Skeletal muscle tissue (tissue), 5 donors: ENCODE measurements at places on chromosomes 7 and 10. TPM values are rescaled to one million over a fixed set of nuclear protein-coding genes. Genes with fewer than 3 reads are reported as not detected.

Gene RRP12
- 15.1 TPM for total RNA-seq

Gene TMEM236
- under 0.01 TPM for total RNA-seq

Gene HMX2
- not detected for total RNA-seq

Gene SCIN
- 1.0 TPM for total RNA-seq

Gene PNLIPRP2
- total RNA-seq: not detected

Gene MPP7
- total RNA-seq: 5.7 TPM

Gene CFAP43
- 2.1 TPM for total RNA-seq

Gene OIT3
- 10.4 TPM for total RNA-seq

Gene CCDC126
- 21.4 TPM for total RNA-seq

Gene ATAD1
- 20.4 TPM for total RNA-seq

Gene HKDC1
- not detected for total RNA-seq

Gene BICC1
- 25.6 TPM for total RNA-seq

Gene ALOX5
- 3.1 TPM for total RNA-seq

Gene C1GALT1
- 8.4 TPM for total RNA-seq

Gene MRC1
- 27.1 TPM for total RNA-seq

Gene RNF32
- 0.52 TPM for total RNA-seq

Gene KIAA1217
- 16.2 TPM for total RNA-seq

Gene AOC1
- total RNA-seq: under 0.01 TPM

Gene SYT15B
- total RNA-seq: not detected

Gene PDE6C
- total RNA-seq: not detected

Gene SEMA4G
- total RNA-seq: 0.52 TPM

Gene JAZF1
- 7.3 TPM for total RNA-seq

Gene DOCK4
- 24.5 TPM for total RNA-seq

Gene SRI
- 43.3 TPM for total RNA-seq

Gene SUN3
- not detected for total RNA-seq

Gene GNGT1
- total RNA-seq: not detected

Gene TAS2R41
- total RNA-seq: not detected

Gene MYO3A
- 1.0 TPM for total RNA-seq

Gene SPDYE2B
- total RNA-seq: not detected

Gene NODAL
- total RNA-seq: not detected

Gene TBX20
- total RNA-seq: 1.0 TPM

Gene KCNIP2
- total RNA-seq: 2.1 TPM

Gene DRGX
- total RNA-seq: not detected

Gene ARL3
- total RNA-seq: 5.2 TPM

Gene TMEM26
- 15.7 TPM for total RNA-seq

Gene SLC37A3
- 73.6 TPM for total RNA-seq

Gene HOXA7
- 1.6 TPM for total RNA-seq

Gene GRM8
- total RNA-seq: not detected

Gene CALHM3
- total RNA-seq: not detected

Gene SPDYE1
- not detected for total RNA-seq

Gene SLC16A9
- total RNA-seq: 3.1 TPM

Gene BMPER
- 9.4 TPM for total RNA-seq

Gene UCMA
- 1.6 TPM for total RNA-seq

Gene SPAM1
- not detected for total RNA-seq

Gene CARD11
- 1.0 TPM for total RNA-seq
